ENCODE measurements at places on chromosomes 3 and 15.

DNA sequence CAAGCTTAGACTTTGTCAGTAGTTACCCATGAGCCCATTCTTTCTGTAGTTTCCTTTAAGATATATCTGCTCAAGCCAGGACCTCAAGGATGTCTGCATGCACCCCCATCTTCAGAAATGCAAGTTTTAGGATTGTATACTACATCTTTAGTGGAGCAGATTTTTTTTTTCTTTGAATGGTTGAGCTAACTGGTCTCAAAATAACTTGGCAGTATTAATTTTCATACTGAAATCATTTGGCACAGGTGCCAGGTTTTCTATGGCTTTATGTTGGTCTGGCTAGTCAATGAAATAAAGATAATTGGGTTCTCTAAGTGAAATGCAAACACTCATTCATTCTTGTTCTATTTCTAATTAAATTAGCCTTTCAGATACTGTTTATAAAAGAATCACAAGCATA, 108.9 kb downstream of the ATG7 start:
- no peak for DNase-seq

GRCh38 chr3:50588759-50589433, 19.6 kb downstream of the HEMK1 start:
- no peak for DNase-seq

- DNase-seq = no peak
Observed at GRCh38 chr3:134638385-134639030, 12.3 kb downstream of the KY start.

DNA sequence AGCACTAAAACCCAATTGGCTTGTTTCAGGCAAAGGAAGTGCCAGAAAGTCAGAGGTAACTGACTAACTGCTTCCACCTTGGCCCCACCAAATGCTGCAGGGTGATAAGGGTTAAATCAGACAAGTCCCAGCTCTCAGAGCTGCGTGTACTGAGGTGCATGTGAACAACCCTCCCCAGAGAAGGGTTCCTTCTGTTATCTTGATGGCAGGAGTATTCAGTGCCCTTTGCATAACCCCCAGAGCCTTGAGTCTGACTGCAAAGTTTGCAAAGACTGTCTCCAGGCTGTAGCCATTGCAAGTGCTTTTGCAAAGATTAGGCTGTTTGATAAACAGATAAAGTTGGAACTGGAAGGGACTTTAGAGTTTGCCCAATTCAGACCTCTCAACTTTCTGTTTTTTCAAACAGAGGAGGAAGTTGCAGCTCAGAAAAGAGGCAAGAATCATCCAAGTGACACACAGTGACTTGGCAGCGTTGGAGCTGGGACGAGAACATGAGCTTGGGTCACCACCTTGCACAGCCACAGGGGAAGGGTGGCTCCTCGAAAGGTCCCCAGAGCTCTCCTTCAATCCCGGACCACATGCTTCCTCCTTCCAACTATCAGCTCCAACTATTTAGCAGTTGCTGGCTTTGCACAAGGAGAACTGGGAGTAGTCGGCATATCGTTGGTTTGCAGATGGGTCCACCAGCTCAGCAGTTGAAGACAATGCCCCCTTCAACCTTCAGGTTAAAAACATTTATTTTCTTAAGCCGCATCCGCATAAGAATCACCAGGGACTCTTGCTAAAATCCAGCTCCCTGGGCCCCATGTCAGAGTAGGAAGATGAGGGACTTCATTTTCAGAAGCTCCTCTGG, 224.8 kb upstream of the HES1 start:
- no peak for DNase-seq

- no peak for DNase-seq
Observed at GRCh38 chr3:53137221-53137620, 7.0 kb upstream of the RFT1 start.

- DNase-seq = no peak
Observed at GRCh38 chr3:61938878-61939549, 377.6 kb downstream of the PTPRG start.

- no peak for DNase-seq
Observed at GRCh38 chr3:85476891-85477495, 518.2 kb downstream of the CADM2 start.

DNA sequence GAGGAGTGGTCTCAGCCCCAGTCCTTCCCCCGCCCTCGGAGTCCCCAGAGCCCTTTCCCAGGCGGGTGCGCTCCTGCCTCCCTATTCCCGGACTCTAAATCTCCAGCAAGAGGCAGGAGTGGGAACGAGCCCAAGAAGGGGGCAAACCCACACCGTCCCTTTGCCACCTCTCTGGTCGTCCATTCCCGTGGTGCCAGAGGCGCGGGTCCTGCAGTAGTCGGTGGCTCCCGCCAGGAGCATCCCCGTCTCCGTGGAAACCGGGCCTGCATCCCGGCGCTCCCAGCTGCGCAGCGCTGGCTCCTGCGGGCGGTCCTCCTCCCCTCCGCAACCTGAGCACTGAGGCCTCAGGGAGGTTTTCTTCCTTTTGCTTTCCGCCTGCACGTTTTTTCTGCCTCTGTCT, 44.8 kb downstream of the LHFPL4 start:
- no peak for DNase-seq

GRCh38 chr3:65077124-65077523, 389.3 kb upstream of the ADAMTS9 start:
- DNase-seq = no peak

DNA sequence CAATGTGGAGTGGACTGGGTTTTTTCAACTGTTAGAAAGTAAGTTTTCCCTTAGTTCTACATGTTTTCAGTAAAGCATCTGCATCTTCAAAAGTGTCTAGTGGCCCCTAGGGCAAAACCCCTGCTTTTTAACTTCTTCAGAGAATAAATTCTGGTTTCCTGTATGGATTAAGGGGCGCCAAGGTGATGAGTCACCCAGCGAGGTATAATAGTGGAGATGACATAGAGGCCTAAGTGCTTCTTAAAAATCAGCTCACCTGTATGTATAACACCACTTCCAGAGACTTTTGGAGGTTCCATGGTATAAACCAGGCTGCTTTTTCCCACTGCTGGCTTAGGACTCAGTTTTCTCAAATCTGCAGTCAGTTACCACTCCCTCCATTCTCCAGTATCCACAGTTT, 68.9 kb downstream of the SYN2 start:
- no peak for DNase-seq
